ENCODE measurements at places on chromosomes 13 and 19. TPM values are rescaled to one million over a fixed set of nuclear protein-coding genes. Genes with fewer than 3 reads are reported as not detected.

ODAD3 gene
- total RNA-seq, result 0.07 TPM

MCF2L gene
- total RNA-seq, result 13.8 TPM

URAD gene
- total RNA-seq, result not detected

RASAL3 gene
- not detected for total RNA-seq

KIR3DL1 gene
- not detected for total RNA-seq

PSG2 gene
- not detected for total RNA-seq

- no peak for DNase-seq
Observed at GRCh38 chr19:43625918-43626579, 6.6 kb upstream of the ZNF428 start.

DNA sequence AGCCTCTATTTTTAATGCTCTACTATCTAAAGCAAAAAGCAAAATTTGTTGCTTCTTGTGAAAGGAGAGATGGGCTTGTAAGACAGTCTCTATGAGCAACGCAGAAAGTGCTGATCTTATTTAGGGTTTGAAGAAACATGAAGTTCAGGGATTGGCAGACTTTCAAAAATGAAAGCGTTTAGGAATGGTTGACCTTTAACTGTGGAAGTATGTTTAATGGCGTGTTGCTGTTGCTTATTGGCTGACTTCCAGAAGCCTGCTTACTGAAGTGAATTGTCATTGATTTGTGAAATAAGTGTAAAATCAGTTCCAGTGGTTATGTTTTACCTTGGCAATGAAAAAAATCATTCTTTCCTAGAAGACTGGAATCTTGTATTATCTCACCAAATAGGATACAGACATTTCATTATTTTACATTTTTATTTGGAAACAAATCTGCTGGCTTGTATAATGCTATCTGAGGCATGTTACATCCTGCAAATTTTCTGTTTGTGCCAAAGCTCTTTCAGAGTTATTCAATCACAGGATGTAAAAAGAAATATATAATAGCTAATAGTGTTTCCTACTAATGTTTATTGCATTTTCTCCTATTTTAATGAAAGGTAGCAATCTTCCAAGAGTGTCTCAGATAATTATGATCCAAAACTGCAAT, 221.3 kb upstream of the SLITRK6 start:
- DNase-seq, result peak; percentile 57

DNA sequence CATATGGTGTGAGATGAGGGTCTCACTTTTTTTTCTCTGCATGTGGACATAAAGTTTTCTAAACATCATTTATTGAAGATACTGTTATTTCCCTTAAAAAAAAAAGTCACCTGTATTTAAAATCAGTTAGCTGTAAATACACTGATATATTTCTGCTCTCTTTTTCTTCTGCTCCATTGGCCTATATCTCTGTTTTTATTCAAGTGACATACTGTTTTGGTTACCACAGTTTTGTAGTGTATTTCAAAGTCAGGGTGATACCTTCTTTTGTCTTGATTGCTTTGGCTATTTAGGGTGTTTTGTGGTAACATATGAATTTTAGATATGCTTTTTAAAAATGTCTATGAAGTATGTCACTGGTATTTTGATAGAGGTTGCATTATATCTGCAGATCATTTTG, 15.8 kb upstream of the ZNF431 start:
- no peak for DNase-seq

DNA sequence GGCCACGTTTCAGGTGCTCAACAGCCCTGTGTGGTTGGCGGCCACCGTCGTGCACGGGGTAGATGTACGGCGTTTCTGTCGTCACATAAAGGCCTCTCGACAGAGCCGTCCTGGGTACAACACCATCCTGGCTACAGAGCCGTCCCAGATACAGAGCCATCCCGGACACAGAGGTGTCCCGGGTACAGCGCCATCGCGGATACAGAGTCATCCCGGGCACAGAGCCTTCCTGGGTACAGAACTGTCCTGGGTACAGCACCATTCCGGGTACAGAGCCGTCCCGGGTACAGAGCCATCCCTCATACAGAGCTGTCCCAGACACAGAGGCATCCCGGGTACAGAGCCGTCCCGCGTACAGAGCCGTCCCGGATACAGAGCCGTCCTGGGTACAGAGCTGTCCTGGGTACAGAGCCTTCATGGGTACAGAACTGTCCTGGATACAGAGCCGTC, 222.7 kb upstream of the SOX1 start:
- no peak for DNase-seq

DNA sequence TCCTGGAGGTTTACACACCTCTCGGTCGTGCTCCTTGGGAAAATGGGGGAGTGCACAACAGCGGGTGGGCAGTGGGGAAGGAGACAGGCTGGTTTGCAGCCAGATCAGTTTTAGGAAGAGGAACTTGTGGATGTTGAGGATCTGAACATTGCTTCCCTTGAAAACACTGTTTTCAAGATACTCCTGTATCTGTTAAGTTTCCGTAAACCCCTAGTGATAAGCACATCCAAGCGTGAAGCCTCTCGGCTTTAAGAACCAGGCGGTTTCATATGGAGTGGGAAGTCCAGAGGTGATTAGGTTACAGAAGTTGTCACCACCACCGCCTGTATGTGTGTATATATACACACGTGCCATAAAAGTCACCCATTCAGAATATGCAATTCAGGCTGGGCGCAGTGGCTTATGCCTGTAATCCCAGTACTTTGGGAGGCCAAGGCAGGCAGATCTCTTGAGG, 47.4 kb downstream of the SIPA1L3 start:
- no peak for DNase-seq

DNA sequence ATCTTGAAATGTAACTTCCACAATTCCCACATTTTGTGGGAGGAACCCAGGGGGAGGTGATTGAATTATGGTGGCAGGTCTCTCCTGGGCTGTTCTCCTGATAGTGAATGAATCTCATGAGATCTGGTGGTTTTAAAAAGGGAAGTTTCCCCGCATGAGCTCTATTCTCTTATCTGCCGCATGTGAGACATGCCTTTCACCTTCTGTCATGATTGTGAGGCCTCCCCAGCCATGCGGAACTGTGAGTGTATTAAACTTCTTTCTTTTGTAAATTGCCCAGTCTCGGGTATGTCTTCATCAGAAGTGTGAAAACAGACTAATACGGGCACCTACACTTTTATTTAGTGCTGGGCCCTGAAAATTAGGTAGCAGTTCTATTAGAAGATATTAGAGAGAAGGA, 45.8 kb downstream of the TNFSF13B start:
- peak; percentile 43 for DNase-seq

- no peak for DNase-seq
Observed at GRCh38 chr19:13118424-13119193, 545 bp downstream of the NACC1 start.

DNA sequence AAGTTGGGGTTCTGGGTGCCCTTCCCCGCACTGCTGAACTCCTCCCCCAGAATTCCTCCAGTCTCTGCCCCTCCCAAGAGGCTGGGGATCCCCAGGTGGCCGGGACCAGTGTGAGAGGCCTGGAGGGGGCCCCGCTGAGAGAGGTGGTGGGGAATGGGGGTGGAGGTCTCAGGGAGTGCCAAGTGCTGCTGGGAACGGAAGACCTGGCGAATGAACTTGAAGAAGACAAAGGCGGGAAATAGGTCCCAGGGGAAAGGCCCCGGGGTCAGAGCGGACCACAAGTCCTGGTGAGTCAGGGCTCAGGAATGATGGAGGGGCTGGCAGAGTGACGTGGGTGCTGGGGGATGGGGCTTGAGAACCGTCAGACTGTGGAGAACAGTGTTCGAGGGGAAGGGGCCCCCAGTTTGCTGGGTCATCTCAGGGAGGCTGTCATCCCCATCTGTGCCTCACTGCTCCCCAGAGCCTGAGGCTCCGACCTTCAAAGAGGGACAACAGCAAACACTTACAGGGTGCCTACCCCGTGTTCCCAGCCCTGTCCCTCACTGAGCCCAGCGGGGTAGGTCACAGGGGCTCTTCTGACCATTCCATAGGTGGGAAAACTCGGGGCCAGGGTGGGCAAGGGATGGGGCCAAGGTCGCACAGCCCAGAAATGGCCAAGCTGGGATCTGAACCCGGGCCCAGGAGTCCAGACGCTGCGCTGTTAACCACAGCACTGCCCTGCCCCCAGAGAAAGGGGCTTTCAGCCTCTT, 16.0 kb upstream of the SEMA6B start:
- DNase-seq, result peak; percentile 73

- DNase-seq, result no peak
Observed at GRCh38 chr13:49185264-49185663, 34.9 kb upstream of the MLNR start.

DNA sequence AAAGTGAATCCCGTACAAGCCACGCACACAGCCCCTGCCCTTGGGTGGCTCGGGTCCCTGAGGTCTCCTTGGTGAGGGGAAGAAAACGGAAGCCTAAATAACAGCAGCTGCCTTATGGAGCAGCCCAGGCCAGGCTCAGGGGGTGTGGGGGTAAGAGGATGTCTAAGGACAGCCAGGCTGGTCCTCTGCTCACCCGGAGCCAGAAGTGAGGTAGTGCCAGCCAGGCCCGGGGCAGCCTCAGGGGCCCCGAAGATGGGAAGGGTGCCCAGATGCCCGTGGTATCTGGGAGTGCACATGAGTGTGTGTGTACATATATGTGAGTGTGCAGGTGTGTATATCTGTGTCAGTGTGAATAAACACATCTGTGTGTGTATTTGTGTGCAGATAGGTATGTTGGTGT, 38.4 kb upstream of the PEPD start:
- DNase-seq, result no peak

All from kidney epithelial cell (primary cell).